ENCODE measurements at places on chromosomes 1 and 21.

- DNase-seq: no peak
These were observed 45.7 kb downstream of the SLC37A1 start for GRCh38 chr21:42559326-42559725.

DNA sequence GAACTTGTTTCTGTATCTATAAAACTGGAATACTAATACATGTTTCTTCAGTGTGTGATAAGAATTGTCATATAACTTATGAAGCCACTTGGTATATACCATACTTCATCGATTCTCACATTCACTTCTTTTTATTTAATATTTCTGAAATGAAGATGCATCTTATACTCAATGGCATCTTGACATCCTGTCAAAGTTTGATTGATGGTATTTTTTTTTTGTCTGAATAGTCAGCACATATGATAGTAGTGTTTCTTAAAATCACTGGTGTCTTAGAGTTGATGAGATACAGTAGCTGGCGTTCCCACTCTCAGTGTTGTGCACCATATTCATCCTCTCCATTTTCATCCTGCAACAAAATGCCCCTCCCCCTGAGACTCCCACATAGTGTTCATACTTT lies 34.4 kb upstream of the C1orf105 start:
- DNase-seq: no peak

DNA sequence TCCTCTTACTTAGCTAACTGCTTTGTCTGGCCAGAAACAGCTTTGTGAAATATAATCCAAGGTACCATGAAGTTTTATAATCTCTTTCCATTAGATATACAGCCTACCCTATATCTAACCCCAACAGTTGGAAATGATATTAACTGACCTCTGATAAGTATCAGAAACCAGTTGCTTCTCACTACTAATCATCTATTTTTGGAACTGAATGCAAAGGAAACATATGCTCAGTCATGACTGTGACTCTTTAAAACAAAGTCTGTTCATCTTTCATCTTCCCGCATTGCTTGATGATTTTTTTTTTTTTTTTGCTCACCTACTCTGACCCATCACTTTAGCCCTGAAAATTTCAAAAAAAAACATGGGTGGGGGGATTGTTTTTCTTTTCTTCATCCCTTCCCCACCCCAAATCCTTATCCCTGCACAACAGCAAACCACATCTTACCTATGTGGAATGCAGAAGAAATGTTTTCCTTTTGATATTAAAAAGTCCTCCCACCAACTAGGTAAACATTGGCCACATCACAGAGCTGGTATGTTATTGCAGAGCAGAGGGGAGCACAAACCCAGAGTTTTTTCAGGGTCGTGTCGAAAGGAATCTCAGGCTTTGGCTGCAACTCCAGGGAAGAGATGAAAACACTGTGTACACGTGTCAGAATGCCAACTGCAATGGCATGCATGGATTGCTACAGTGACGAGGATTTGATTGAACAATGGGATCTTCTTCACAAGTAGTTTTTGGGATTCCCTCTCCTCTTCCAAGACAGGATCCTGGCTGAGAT lies 137.3 kb downstream of the SLC30A10 start:
- DNase-seq: no peak

- DNase-seq: no peak
These were observed 35.7 kb downstream of the ATP2B4 start for GRCh38 chr1:203662360-203662759.

GRCh38 chr1:192669174-192669573 lies 33.2 kb downstream of the RGS13 start:
- no peak for DNase-seq

DNA sequence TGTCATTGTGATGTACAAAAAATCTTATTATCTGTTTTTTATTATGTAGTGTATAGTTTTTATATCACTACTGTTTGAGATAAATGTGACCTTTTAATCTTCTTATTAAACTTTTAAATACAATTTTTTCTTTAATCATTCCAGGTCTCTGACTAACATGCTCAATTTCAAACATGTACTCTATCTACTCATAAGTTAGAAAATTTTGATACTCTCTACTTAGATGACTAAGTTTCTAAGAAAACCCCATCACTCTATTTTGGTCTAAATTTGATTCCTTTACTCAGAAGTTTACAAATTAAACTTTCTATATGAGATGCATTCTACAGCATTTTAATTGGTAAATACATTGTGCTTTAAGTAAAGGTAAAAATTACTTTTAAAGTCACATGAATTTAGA lies 544.0 kb downstream of the PTBP2 start:
- no peak for DNase-seq

- no peak for DNase-seq
These were observed 177.9 kb downstream of the HFM1 start for GRCh38 chr1:91226741-91227140.

Data from esophagus squamous epithelium (tissue), 5 donors.